C1 segment of cervical spinal cord (tissue), 14 donors: ENCODE measurements at places on chromosomes 16 and 17.
A peak's percentile ranks its signal among the peaks of the same experiment; 100 is the strongest.

DNA sequence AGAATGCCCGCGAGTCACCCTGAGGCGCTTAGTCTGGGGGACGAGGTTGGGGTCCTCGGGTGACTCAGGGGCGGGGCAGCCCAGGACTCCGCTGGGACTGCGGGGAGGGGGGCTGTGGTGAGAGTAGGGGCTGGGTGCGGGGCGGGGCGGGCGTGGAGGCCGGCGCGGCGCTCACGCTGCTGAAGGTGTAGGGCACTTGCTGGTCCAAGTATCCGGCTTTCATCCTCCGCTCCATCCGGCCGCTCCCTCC, 832 bp downstream of the ETV4 start:
- DNase-seq: no peak

DNA sequence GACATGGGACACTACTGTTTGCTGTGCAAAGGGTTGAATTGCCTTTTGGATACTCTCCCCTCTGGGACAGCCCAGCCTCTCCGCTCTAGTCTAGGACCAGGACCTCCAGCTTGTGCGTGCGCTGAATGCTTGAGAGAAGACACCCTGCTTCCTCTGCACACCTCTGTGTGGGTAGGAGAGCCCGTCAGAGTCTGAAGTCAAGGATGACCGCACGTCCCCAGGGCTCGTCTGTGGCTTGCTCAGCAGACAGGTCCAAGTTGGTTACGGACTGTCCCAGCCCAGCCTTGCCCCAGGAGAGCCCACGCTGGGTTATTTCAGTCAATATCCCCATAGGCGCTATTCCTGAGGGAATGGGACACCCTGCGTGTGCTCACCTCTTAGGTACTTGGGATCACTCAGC, 3.7 kb downstream of the C16orf89 start:
- no peak for DNase-seq

DNA sequence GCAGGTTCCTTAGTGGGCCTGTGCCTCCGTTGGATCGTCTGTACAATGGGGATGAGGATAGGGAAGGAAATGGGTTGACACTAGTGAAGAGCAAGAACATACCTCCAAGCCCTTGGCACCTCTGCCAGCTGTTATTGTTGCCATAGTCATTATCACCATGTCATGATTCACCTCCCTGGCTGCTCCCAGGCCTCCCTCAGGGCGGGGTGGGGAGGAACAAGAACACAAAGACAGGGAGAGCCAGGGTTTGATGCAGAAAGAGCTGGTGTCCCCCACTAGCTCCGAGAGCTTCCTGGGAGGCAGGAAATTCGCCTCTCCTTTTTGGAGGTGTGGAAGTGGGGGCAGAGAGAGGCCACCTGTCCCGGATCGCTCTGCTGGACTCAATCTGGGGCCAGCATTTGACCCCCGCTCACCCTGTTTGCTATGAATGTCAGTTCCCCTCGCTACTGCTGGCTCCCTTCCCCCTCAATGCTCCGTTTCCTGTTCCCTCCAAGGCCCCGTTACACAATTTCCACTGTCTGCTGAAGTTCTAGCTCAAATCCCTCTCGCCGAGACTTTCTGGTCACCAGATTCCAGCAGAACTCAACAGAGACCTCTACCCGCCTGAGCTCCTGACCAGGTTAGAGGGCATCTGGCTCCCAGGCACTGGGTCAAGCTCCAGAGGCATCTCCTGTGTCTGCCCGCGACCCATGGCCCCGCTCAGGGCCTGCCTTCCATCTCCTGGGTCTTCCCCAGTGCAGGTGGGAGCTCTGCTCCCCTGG, 9.1 kb downstream of the TIMP2 start:
- peak; percentile 38 for DNase-seq

DNA sequence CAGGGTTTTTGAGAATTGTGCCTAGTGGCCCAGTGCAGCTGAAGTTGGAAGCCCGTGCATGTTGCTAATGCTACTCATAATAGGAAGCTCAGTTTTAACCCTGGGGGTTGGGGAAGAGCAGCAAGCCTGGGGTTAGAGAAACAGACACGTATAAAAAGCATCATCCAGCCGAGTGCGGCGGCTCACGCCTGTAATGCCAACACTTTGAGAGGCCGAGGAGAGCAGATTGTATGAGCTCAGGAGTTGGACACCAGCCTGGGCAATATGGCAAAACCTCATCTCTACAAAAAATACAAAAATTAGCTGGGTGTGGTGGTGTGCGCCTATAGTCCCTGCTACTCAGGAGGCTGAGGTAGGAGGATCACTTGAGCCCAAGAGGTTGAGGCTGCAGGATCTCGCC, 2.3 kb upstream of the CLUH start:
- DNase-seq: no peak

GRCh38 chr17:31216031-31216751, 80.8 kb downstream of the OMG start:
- DNase-seq: no peak

- no peak for DNase-seq
Measured at GRCh38 chr17:51319186-51319585, 58.8 kb downstream of the UTP18 start.

GRCh38 chr16:67305216-67306071, 21.1 kb downstream of the KCTD19 start:
- DNase-seq: no peak

GRCh38 chr16:86901483-86901882, 323.1 kb downstream of the FOXL1 start:
- no peak for DNase-seq

GRCh38 chr16:72300892-72301291, 128.9 kb upstream of the PMFBP1 start:
- DNase-seq: no peak

GRCh38 chr17:18300725-18301480, 13.9 kb downstream of the TOP3A start:
- no peak for DNase-seq

GRCh38 chr17:33498069-33498468, 205.0 kb upstream of the ASIC2 start:
- DNase-seq: no peak

- DNase-seq: no peak
Measured at GRCh38 chr16:65828296-65828695, 538.2 kb upstream of the CDH5 start.

DNA sequence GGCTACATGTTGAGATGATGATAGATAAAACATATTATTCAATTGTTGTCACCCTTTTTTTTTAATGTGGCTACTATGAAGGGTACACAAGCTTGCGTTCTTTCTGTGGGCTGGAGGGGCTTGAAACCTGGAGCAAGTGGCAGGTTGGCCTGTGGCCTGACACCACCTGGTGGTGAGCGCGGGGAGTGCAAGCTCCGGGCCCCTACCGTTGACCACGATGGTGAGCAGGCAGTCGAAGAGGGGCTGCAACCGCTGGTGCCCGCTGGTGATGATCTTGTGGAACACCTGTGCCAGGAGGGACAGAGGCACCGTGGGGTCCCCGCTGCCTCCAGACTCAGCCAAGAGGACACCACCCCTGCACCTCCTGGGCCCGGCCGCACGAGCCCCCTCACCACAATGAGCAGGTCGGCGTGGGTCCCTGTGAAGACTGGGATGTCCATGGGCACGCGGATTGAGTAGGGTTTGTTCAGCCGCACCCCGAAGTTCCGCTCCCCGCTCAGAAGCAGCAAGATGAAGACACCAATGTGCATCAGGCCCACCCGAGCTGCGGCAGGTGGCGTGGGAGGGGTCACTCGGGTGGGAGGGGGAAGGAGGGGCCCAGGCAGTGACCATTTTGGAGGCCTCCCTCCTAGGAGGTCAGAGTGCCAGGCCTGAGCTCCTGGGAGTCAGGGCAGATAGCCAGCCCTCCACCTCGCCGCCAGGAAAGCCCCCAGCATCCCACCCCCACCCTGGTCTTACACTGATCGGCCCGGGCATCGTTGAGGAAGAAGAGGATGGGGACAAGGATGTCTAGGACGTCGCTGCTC, 14.4 kb downstream of the HID1 start:
- no peak for DNase-seq

- DNase-seq: no peak
Measured at GRCh38 chr16:58062821-58063220, 37.3 kb downstream of the MMP15 start.

GRCh38 chr16:85988723-85989313, 89.9 kb downstream of the IRF8 start:
- DNase-seq: no peak

DNA sequence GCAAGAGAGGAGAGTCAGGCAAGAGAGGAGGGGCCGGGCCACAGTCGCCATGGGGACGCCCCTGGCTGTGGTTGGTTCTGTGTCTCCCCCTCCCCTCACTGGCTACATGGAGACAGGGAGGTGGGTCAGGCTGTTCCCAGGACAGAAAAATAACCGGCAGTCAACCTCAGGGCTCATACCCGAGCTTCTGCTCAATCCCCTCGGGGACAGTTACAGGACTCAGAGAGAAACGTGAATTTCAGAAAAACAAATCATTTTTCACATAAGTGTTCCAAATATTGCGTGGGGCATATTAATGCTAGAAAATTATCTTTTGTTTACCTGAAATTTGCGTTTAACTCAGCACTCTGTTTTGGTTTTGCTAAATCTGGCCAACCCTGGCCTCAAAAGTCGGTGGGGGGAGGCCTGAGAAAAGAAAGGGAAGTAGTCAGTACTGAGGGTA, 22.2 kb upstream of the CPSF4L start:
- DNase-seq: peak; percentile 35

- DNase-seq: no peak
Measured at GRCh38 chr16:63461248-63461841, 1425.1 kb upstream of the CDH8 start.
